ENCODE measurements at places on chromosomes 12 and 14.

GRCh38 chr12:83093426-83093825, 406.7 kb downstream of the TMTC2 start:
- DNase-seq: no peak

DNA sequence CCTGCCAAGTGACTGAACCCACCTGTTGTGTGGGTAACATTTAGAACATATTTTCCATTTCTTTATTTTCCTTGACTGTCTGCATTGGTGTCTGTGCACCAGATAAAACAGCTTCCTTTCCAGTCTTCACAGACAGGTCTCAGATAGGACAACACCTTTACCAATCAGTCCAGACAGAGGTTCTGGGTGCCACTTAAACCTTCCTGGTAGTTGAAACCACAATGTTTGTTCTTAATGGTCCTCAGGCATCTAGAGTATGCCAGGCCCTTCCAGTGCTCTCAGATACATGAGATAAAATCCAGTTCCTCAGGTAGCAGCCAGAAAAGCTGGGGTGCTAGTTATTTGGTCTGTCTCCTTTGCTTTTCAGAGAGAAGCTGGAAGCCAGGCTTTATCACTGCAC, 7.0 kb upstream of the CLEC2D start:
- no peak for DNase-seq

DNA sequence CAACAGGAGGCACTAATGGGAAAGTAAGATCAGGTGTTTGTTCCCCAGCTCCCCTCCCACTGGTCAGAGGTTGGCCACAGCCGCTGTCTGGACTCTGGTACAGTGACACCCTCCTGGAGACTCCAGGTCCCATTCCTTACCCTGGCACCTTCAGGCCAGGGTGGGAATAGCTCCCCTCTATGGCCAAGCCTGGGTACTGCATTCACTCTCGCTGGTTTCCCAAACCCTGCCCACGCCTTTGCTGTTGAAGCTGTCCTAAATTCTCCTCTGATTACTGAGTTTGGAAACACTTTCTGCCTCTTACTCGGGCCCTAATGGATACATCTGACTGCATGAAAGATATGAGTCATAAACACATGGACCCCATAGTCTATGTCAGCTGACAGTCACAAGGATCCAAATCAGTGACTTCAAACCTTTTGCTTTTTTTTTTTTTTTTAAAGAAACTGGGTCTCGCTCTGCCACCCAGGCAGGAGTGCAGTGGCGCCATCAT, 17.9 kb downstream of the HRK start:
- no peak for DNase-seq

- no peak for DNase-seq
These were observed 91.0 kb upstream of the FOXN3 start for GRCh38 chr14:89507926-89508460.

DNA sequence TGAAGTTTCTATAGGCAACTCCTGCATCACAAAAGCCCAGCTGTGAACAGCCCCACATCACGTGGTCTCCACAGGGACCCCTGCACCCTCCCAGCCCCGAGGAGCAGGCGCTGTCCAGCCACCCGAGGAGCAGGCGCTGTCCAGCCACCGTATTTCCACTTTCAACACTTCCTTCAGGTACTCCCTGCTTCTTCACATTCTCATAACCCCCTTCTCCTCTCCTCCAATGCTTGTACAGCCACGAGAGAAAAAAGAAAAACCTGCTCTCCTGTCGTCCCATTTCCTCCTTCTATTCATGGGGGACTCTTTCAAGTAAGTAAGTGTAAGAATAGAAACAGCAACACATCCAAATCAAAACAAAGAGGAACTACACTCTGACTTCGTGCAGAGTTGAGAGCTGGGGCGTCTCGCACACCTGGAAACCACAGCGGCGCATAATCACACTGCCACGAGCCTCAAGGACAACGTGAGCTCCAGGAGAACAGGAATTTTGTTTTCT, 11.9 kb downstream of the CDC42BPB start:
- no peak for DNase-seq

DNA sequence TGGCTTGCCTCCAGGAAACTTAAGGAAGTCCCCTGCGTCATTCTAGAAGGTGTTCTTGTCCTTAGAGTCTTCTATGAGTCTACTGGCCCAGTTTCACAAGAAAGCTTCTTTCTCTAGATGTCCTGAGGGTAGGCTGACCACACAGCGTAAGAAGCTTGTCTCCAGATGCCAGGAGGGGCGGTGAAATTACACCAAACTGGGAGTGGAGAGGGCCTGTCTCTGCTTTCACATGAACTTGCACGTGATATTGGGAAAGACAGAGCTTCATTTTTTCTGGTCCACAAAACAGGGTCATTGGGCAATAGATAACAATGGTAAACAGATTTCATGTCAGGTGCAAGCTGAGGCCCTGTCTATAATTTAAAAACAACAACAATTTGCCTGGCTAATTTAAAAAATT, 85.7 kb upstream of the TBX3 start:
- no peak for DNase-seq

DNA sequence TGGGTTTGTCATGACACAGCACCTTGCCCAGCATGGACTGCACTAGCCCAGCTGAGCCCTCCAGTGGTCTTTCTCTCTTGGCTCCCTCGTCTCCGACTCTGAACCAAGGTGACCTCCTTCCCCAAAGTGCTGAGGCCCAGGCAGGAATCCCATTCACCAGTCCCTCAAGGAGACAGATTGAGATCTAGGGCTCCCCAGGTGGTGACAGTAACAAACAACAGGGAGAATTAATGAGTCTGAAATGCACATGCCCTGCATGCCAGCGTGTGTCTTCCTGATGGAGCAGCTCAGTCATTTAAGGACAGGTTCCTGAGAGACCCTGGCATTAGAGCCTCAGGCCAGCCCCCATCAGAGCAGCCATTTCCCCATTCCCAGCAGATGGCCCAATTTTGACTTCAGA, 51.4 kb upstream of the OAS1 start:
- DNase-seq: peak; percentile 91

DNA sequence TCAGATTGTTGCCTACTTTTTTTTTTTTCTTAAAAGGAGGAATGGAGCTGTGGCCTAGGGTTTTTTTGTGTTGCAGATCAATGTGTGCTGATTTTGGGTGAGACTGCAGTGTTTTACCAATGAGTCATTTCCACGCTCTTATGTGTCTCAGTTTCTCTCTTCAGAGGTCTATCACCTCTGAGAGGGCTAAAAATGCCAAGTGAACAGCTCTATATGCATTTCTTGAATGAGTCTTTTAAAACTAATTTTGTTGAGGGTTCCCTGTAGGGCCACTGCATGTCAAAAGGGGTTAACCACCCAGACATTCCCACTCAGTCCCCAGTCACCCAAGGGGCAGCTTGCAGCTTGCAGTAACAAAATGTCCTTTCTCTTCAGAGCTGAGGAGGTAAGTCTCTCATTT, 24.3 kb upstream of the GLIPR1L2 start:
- DNase-seq: no peak

GRCh38 chr14:103509864-103510723, 12.5 kb downstream of the CKB start:
- no peak for DNase-seq

- DNase-seq: no peak
These were observed 170.8 kb downstream of the SNAPC1 start for GRCh38 chr14:61932974-61933373.

- DNase-seq: peak; percentile 65
These were observed 368.0 kb downstream of the CCDC91 start for GRCh38 chr12:28558250-28558649.

- DNase-seq: no peak
These were observed 392.9 kb downstream of the ZFP36L1 start for GRCh38 chr14:68399971-68400370.

GRCh38 chr14:96503306-96503679, 1.1 kb downstream of the PAPOLA start:
- no peak for DNase-seq

GRCh38 chr14:30799933-30800332, 74.4 kb upstream of the COCH start:
- DNase-seq: no peak

DNA sequence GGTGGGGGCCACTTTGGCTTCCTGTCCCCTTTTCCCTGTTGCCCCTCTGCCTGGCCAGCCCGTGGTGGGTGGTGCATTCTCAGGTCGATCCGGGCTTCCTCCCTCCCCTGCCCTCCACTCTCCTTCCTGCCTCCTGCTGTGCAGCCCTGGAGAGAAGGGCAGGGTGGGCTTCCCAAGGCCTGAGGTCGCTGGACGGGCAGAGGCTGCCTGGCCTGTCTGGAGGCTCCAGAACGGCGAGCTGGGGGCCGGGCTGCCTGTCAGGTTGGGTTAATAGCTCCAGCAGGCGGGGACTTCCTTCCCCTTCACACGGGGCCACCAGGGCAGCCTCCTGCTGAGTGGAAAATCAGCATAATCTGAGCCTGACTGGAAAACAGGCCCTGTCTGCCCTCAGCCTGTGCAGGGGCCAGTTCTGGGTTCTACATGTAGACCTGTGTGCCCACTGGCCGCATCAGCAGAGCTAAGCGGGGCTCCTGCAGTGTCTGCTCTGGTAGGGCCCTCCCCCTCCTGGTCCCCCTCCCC, 11.3 kb downstream of the KIF26A start:
- peak; percentile 54 for DNase-seq

GRCh38 chr14:50792051-50792477, 38.9 kb downstream of the NIN start:
- no peak for DNase-seq

DNA sequence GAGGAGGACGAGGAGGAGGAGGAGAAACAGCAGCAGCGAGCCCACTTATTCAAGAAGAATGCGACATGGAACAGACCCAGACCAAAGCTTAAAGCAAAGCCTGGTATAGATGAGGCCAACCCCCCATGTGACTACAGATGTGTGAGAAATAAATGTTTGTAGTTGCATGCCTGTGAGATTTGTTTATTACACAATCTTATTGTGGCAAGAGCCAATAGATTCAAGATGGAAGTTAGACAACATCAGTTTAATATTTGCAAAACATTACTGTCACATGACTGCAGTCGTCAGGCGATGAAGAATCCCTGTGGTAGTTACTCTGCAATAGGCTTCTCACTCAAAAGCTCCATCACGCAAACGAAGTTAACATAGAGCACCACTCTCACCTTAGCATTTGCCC, 17.2 kb upstream of the SLC35F4 start:
- DNase-seq: no peak

DNA sequence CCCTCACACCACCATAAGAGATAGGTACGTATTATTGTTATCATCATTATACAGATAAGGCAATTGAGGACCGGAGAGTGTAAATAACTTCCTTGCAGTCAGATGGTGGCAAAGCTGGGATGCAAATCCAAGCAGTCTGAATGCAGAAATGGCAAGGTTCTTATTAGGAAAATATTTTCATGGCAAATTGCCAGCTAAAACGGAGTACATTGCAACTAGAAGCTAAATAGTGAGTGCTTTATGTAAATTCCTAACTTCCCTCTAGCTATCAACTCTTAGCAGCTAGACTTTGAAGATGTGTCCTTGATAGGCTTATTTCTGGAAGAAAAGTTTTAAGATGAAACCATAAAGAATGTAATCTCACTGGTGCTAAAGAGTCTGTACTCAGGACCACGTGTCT, 323.9 kb upstream of the DIO2 start:
- DNase-seq: no peak

- no peak for DNase-seq
These were observed 124.6 kb upstream of the BCL2L14 start for GRCh38 chr12:11946161-11946560.

- DNase-seq: no peak
These were observed 3.4 kb downstream of the PAH start for GRCh38 chr12:102913453-102914226.

GRCh38 chr12:132238488-132238854, 90.9 kb downstream of the GALNT9 start:
- no peak for DNase-seq

GRCh38 chr14:58736606-58737005, 98.8 kb downstream of the DACT1 start:
- DNase-seq: no peak

DNA sequence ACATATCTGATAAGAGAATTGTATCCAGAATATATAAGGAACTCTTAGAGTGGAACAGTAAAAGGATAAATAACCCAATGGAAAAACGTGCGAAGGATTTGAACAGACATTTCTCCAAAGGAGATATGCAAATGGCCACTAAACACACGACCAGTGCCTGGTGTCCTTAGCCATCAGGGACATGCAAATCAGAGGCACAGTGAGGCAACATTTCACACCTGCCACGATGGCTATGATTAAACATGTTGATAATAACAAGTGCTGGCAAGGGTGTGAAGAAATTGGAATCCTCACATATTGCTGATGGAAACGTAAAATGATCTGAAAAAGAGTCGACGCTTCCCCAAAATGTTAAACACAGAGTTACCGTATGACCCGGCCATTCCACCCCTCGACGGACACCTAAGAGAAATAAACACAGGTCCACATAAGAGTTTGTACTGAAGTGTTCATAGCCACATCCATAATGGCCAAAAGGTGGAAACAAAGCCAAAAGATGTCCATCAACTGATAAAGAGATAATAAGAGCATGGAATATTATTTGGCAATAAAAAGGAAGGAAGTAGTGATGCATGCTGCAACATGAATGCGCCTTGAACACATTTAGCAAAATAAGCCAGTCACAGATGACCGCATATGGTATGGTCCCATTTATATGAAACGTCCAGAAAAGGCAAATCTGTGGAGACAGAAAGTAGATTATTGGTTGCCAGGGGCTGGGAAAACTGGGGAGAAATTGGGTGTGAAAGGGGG, 6.3 kb upstream of the TMEM121 start:
- no peak for DNase-seq

- DNase-seq: no peak
These were observed 18.7 kb downstream of the HELB start for GRCh38 chr12:66320996-66321395.

DNA sequence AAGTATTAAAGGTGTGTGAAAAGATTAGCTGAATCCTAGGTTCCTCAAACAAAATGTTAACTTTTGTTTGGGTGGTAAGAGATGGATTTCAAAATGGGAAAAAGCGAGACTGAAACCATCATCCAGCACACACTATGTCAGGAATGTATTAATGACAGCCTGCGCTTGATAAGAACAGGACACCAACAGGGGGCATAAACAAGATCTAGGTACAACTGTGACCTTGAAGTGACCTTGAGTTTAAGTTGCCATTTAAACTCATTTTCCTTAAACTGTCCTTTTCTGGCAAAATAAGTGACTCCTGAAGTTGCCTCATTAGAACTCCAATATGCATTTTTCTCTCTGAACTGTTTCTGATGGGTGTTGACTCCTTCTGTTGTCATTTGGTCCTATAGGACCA, 17.1 kb downstream of the PRKCH start:
- DNase-seq: no peak

GRCh38 chr14:92317511-92317910, 5.5 kb upstream of the SLC24A4 start:
- DNase-seq: no peak

DNA sequence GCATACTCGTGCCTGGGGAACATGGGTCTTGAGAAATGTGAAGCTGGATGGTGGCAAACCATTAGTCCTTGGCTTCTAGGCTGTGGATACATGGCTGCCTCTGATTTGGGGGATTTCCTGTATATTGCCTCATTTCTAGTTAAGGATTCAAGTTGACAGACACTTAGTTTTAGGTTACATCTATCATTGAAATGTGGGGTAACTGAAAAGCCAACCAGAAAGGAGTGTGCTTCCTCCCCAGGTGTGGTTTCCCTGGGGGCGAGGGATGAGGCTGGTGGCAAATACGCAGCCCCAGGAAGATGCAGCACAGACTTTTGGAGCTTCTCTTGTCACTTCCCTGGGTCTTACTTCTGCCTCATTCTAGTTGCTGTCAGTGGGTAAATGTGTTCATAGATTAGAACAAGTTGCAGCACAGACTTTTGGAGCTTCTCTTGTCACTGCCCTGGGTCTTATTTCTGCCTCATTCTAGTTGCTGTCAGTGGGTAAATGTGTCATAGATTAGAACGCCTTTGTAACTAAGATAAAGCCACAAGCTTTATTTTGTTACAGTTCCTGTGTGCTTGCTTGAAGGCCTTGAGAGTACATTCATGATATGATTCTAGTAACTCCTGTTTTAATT, 85.1 kb downstream of the BORCS5 start:
- DNase-seq: no peak

Data from NCI-H446 treated with DMSO at 0.1 percent for 48 hours (cell line).